Heart right ventricle (tissue), 16 donors: ENCODE measurements at places on chromosomes 6 and 20. TPM values are rescaled to one million over a fixed set of nuclear protein-coding genes. Genes with fewer than 3 reads are reported as not detected.

GRCh38 chr6:147903321-147903720, 394.8 kb downstream of the SAMD5 start:
- H3K27ac ChIP-seq, result no peak overlapping the region
- no peak for DNase-seq
- H3K27me3 ChIP-seq, result no peaks in the 10 kb centered on the region
- H3K4me1 ChIP-seq, result no peaks in the 10 kb centered on the region

GRCh38 chr20:50256577-50256976, 65.9 kb downstream of the CEBPB start:
- DNase-seq, result no peak
- no peak overlapping the region for H3K27ac ChIP-seq
- no peaks in the 10 kb centered on the region for H3K27me3 ChIP-seq
- H3K4me3 ChIP-seq, result no peak overlapping the region

GRCh38 chr20:15031546-15032351, 694.3 kb upstream of the FLRT3 start:
- no peaks in the 10 kb centered on the region for H3K27me3 ChIP-seq
- DNase-seq, result no peak
- H3K36me3 ChIP-seq, result no peaks in the 10 kb centered on the region
- no peak overlapping the region for H3K27ac ChIP-seq
- H3K4me3 ChIP-seq, result no peak overlapping the region

- DNase-seq, result no peak
- no peak within 1 kb of the TSS for H3K27ac ChIP-seq
- no peaks in the 10 kb centered on the region for H3K36me3 ChIP-seq
- no peak within 1 kb of the TSS for H3K4me3 ChIP-seq
Measured at GRCh38 chr6:41042226-41043055, at the start of gene TSPO2. TSPO2 (plus strand) TSS chr6:41042467; CDS start chr6:41042986, 519 bp downstream.

GRCh38 chr20:11296221-11296620, 621.5 kb upstream of the BTBD3 start:
- H3K4me1 ChIP-seq, result no peaks in the 10 kb centered on the region
- H3K4me3 ChIP-seq, result no peak overlapping the region
- H3K27me3 ChIP-seq, result no peaks in the 10 kb centered on the region
- no peaks in the 10 kb centered on the region for H3K36me3 ChIP-seq

DNA sequence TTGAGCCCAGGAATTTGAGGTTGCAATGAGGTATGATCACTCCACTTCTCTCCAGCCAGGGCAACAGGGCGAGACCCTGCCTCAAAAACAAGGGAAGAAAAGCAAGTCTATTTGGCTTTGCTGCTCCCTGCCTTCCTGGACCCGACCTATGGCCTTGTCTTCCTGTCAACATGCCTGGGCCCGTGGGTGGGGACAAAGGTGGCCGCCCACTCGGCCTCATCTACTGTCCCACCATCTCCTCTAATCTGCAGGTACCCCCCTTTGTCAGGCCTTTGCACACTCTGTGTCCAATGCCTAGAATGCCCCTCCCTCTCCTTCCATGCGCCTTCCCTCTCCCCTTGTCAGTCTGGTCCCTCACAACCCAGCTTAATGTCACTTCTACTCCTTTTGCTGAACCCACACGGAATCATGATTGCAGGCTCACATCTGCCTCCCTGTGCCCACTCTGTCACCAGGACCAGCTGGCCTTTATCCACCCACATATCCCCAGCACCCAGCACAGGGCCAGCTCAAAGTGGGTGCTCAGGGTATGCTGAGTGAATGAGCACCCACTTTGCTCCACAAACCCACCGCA, 40.3 kb downstream of the MDFI start:
- H3K4me3 ChIP-seq, result no peak overlapping the region
- DNase-seq, result no peak
- H3K36me3 ChIP-seq, result no peaks in the 10 kb centered on the region

The MYL9 gene
- 2,051 TPM for total RNA-seq

The TRIM15 gene
- total RNA-seq, result not detected

The GABBR1 gene
- total RNA-seq, result 25.3 TPM

The ME1 gene
- 17.0 TPM for total RNA-seq

The PHF20 gene
- 40.2 TPM for total RNA-seq

The NKAIN2 gene
- total RNA-seq, result 3.0 TPM
